ENCODE measurements at places on chromosomes 7 and 10.

DNA sequence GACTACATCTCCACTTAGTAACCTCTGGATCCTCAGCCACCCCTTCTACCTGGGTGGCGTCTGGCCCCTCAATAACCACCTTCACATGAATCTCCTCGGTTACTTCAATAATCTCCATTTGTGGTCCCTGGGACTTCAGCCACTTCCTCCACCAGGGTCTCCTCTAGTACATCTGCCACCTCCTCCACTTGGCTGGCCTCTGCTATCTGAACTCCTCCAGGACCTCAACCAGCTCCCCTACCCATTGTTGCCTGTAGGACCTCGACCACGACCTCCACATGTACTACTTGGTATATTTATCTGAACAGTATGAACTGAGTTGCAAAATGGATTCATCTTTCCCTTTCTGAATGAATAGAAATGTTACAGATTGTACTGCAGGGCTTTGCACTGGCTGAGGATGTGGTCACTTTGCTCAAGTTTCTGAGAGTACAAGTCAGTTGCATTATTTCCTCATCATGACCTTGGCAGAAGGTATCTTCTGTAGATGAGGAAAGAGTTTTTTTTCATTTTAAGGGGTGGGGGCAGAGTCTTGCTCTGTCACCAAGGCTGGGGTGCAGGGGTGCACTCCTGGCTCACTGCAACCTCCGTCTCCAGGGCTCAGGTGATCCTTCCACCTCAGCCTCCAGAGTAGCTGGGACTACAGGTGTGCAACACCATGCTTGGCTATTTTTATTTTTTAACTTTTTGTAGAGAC, 36.0 kb downstream of the MAT1A start:
- no peak for DNase-seq

DNA sequence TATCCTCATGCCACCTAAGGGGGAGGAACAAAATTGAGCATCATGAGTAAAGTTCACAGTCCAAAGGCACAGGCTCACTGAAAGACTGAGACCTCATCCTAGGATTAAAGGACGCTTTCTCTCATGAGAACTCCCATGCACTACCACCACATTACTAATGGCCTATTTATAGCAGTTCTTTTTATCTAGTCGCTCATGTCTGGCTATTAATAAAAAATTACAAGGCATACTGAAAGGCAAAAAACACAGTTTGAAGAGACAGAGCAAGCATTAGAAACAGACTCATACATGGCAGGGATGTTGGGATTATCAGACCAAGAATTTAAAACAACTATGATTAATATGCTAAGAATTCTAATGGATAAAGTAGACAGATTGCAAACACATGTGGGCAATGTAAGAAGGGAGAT, 46.0 kb upstream of the CDK13 start:
- DNase-seq, result no peak

DNA sequence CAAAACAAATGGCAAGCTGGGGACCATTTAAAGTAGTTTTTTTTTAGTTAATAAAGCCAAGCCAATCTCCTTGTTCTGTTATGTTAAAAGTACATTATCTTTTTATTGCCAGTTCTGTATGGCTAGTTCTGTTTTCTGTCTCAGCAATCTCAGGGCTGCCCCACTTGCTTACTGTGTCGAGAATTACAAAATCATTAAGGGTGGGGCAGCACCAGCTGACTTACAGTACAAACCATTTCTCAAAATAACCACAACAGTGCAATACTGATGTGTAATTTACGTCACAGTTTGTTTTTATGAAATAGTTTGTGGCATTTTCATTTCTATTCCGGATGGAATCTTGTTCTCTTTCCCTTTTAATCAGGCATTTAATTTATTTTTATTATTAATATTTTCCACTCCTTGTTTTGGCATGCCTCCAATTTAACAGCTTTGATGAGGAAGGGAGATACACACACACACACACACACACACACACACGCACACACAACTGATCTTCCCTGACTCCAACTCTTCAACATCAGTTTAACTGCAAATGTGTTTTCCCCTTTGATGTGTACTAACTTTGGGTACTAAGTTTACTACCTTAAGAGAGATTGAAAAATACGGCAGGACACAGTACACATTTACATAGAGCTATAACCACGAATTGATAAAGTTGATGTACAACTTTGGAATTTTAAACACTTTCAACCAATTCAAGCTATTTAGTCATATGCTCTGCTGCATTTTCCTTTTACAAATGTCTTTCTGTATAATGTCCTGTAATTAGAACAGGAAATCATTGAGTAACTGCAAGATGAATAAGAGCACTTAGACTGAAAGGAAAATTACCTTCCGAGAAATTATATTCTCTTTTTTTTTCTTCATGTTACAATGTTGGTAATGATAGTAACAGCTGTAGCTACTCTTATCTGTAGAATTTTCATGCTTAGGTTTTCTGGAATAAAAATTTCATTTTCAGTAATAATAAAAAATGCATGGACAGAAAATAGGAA, 91.5 kb downstream of the ARID5B start:
- DNase-seq, result peak; percentile 49

DNA sequence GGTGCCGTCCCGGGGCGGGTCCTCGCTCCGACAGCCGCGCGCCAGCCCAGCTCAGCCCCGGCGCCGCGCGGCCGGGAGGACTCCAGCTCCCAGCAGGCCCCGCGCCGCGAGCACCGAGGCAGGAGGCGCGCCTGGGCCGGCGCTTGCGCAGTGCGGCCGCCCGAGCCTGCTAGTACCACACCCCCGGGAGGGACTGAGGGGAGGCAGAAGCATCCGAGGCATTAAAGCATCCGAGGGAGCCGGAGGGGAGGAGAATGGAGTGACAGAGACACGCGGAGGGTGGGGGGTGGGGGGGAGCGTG, at the start of gene GRK5:
TSS of gene GRK5 (plus strand) at position 206 of the 301 bp plus-strand sequence. CDS start 347 bp downstream, outside the sequence.
- DNase-seq, result peak; percentile 94

DNA sequence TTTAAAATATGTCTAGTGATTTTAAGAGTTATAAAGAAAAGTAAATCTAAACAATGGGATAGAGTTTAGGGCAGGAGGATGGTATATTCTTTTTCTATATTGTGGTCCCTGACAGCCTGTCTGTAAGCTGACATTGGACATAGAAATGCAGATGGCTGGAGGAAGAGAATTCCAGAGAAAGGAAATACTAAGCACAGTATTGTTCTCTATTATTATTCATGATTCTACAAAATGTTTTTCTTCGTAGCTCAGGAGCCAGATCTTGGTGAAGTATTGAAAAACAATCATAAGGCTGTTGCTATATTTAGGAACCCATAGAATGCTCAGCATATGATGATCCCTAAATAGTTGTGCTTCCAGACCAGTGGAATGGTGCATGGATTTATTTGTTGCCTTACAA, 117.0 kb upstream of the FAM3C start:
- DNase-seq, result no peak

DNA sequence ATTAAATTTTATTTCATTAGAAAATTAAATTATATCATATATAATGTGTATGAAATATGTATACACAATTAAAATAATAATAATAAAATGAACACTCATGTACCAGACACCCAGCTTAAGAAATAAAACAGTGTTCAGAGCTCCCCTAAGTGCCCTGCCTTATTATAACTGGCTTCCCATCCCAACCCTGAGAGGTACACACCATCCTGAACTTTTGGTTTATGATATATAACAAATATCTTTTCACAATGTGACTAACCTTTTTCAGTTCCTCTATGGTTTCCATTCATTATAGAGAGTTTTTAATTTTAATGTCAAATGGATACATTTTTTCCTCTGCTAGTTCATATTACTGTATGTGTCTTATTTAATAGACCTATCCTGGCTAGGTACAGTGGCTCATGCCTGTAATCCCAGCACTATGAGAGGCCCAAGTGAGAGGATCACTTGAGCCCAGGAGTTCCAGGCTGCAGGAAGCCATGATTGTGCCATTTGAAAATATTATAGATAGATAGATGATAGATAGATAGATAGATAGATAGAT, 24.0 kb upstream of the STEAP2 start:
- no peak for DNase-seq

Data from stimulated activated CD4-positive, alpha-beta T cell treated with anti-CD3 and anti-CD28 coated beads, Interleukin-2, amount 100 ng/mL, for 4 hours (primary cell).